ENCODE measurements at places on chromosomes 13 and 19.

DNA sequence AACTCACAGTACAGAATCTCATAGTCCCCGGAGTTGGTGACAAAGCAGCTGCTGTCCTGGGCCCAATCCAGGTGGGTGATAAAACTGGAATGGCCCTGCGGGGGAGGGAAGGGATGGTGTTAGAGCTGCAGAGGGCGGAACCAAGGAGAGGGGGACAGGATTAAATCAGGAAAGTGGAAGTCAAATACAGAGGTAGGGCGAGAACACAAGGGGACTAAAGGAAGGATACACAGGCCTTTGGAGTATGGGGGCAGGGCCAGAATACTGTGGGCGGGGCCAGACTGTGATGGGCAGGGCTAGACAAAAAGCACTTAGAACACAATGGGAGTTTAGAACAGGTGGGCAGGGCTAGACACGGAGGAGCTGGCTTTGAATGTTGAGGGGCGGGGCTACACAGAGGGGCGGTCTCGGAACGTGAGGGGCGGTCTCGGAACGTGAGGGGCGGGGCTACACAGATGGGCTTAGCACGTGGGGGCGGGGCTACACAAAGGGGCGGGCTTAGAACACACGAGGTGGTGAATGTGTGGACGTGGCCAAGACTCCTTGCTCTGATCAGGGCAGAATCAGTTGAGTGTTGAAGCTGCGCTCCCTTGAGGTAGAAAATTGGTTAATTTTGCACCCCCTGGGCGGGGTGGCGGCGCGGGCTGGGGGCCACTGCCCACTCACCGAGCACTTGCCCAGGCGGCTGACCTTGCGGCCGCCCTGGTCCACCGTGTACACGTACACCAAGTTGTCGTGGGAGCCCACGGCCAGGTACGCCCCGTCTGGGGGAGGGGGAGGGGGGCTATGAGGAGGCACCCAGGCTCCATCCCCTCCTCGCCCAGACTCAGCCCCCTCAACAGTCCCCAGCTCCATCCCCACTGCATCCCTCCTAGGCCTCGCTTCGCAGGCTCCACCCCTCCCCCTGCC lies 14.0 kb upstream of the GPR4 start:
- DNase-seq = peak; percentile 38

DNA sequence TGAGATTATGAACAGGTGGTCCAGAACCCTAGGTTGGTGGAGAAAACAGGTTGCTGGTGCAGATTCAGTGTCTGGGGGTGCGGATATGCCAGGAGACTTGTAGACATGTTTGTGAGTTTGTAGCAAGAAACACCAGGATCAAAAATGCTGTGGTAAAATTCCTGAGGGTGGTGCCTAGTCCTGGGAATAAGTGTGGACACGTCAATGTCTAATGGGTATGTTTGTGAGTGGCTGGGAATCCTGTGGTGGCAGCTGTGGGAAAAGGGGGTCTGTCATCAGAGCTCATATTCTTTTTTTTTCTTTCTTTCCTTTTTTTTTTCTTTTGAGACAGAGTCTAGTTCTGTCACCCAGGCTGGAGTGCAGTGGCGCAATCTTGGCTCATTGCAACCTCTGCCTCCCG lies 7.2 kb downstream of the ZNF708 start:
- no peak for DNase-seq

DNA sequence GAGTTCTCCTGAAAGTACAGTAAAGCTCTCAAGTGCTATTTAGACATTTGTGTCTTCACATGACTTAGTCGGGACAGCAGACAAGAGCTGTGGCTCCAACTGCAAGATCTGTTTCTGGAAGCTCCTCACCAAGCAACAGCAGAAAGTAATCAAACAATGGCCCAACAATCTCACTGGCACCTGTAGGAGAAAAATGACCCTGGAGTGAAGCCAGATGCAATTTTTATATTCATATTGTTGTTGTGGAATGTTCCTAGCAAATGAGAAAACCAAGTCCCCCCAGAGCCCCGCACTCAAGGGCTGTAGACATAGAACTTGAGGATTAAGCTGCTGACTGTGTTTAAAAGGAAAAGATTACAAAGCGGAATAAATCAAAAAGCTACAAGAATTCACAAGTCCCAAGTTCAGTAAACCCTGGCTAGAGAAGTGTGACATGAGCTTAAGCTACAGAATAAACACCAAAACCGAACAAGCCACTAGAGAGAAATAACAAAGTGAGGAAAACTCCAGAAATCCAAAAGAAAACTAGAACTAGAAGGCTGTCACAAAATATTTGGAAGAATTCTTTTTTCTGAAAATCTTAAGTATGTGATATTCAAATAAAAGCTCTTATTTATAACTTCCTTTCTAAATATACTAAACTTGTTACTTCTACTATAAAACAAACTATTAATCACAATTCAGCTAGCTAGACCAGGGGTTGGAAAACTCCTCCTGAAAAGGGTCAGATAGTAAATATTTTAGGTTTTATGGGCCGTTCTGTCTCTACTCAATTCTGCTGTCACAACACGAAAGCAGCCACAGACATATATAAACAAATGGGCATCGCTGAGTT lies 454.5 kb downstream of the SUCLA2 start:
- no peak for DNase-seq

DNA sequence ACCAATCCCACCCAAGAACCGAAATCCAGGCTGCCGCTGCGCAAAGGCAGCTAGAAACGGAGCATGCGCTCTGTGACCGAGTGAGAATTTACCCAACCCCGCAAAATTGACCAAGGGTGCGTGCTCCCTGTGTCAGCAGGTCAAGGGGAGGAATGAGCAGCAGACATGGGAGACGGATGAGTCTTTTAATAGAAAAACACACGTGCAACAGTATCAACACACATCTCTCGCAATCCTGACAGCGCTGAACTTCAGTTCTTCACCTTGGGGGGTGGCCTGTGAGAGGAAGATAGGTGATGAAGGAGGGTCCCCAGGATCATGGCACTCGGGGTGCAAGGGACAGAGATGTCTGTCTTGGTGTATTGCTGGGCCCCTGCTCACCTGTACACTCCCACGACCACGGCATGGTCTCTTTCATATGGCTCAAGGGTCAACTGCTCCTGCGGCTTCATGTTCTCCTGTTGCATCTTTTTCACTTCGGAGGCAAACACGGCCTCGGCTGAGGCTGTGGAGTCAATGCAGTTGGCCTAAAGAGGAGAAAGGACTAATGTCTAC lies 402 bp upstream of the DYRK1B start:
- DNase-seq = no peak

GRCh38 chr13:101512650-101513049 lies 60.2 kb downstream of the ITGBL1 start:
- no peak for DNase-seq

GRCh38 chr13:68970532-68970931 lies 1137.1 kb upstream of the ATXN8OS start:
- DNase-seq = no peak

GRCh38 chr19:1063030-1063908 lies 3.7 kb upstream of the ARHGAP45 start:
- no peak for DNase-seq

DNA sequence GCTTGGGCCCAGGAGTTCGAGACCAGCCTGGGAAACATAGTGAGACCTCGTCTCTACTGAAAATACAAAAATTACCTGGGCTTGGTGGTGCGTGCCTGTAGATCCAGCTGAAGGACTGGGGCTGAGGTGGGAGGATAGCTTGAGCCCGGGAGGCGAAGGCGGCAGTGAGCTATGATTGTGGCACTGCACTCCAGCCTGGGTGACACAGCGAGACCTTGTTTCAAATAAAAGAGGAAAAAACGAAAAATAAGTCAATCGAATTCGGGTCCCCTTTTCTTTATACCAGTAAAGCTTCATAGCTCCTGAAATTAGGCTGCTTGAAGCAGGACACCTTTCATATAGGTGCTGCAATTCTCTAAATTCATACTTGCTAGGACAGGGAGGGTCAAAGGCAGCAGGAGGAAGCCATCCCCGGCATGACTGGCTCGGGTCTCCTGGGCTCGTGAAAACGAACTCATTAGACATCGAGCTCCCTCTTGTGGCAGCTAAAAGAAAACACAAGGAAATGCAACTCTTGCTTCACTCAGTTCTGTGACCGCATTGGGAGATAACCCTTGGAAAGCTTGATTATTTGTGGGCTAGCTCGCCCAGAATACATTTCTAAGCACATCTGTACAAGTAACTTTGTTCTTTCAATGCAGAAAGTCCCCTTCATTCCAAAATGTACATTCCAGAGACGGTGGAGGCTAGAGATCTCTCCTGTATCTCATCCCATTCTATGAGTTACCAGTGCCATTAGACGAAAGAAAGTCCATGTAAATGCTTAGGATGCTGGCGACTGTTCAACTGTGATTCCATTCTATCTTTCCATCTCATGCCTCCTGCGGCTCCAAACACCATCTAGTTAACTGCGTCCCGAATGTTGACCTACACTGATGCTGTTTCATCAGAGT lies 16.8 kb downstream of the FPR2 start:
- peak; percentile 37 for DNase-seq

DNA sequence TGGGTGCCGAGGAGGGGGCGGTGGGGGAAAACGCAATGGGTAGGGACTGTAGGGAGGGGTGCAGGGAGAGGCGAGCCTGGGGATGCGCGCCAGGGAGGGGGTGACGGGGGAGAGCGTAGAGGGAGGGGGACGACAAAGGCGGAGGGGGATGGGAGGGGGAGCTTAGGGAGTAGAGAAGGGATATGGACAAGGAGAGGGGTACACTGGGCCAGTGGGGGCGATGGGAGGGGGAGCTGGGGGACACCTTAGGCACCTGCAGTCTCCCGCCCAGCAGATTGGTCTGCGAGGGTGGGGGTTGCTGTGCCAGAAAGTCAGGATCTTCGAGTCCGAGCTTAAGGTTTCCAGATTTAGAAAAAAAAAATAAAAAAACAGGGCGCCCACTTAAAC lies 15.7 kb downstream of the CCDC124 start:
- peak; percentile 85 for DNase-seq

DNA sequence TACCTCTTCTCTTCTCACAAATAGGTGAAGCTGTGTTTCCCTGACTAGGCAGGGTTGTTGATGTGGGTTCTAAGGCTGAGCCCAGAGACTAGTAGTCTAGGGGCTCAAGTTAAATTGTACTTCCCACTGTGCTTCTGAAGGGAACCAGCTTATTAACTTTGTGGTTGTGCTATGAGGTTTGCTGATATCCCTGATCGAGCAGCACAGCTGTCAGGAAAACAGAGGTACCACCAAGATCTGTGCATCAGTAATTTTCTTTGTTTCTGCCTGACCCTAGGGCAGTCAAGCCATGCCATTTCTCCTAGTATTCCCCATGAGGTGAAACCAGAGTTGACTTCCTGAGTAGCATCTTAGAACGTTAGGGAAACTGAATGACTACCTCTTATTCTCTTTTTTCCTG lies 853.8 kb upstream of the MIR17HG start:
- no peak for DNase-seq

DNA sequence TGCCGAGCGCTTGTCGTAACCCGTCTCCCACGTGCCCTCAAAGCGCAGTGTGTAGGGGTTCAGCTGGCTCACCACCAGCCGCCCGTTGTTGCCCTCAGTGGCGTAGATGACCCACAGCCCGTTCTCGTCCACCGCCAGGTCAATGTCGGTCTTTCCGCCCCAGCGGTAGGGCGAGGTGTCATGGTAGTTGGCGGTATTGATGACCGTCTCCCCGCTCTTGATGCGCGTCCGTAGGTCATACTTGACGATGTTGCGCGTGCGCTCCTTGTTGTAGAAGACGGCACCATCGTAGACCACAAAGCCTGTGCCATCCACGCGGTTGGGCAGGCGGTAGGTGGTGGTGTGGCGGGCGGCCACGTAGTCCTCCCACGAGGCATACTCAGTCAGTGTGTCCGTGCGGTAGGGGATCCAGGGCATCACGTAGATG lies 26.5 kb upstream of the ASF1B start:
- no peak for DNase-seq

DNA sequence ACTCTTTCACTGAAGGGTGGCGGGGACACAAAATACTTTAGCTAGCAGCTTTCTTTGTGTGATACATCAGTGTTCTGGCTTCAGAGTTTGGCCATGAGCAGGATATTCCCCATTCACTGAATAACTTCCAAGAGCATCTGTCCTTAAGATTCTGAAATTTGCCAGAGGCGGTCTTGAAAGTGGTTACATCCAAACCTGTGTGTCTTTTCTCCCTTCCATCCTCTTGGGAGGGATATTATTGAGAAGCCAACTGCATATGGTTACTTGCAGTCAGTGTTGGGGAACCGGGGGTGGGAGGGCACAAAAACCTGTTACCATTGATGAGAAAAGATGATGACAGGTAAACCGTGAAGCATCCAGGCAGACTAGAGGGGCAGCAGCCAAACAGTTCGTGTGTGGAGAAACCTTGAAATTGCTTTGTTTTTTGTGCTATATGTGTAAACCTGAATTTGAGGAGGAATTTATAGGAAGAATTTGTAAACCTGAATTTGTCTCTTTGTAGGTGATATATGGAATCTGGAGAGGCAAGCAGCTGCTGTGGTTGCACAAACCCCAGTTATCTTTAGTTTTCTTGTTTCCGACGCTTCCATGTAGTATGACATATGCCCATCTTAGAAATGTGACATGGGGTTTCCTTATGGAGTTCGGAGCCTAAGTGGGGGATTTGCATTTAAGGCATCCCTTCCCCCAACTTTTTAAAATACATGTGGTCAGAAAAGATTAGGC lies 104.8 kb downstream of the WDFY2 start:
- DNase-seq = no peak

DNA sequence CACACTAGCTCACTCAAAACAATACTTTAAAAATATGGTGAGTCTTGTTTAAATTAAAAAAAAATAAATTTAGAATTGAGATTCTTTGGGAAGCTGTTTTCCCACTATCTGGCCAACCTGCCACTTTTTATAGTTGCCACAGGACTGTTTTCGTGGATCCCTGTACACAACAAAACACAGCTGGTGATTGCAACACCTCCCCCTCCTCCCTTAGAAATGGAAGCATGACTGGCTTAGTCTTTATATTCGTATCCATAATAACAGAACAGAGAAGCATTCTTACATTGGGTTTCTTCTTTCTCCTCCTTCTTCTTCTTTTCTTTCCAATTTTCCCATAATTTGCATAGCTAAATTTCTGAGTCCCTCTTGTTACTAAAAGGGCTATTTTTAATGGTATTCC lies 79.5 kb upstream of the GJB6 start:
- DNase-seq = no peak

GRCh38 chr19:289651-290371 lies 1.4 kb downstream of the PLPP2 start:
- peak; percentile 87 for DNase-seq

DNA sequence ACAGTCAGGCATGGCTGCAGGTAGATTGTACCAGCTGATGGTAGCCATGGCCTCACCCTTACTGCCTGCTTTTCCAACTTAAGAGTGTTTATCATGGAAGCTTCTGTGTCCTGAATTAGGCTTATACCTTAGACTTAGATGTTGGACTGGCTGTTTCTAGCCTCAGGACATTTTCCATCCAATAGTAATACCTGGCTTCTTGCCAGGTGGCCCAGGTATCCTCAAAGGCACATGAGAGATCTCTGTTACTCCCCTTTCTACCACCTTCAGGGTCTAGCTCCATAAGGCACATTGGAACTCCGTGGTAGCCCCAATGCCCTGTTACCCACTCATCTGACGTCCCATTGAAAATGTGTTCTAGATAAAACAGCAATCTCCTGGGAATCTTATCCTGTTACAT lies 407.5 kb downstream of the SPRY2 start:
- no peak for DNase-seq

- DNase-seq = no peak
These were observed 106.5 kb downstream of the POSTN start for GRCh38 chr13:37492075-37492474.

Data from COR-L47 (cell line).